NCI-H1048 (cell line): ENCODE measurements at places on chromosomes 12 and 14.

GRCh38 chr14:32497248-32497647, 168.2 kb downstream of the AKAP6 start:
- no peak for DNase-seq

DNA sequence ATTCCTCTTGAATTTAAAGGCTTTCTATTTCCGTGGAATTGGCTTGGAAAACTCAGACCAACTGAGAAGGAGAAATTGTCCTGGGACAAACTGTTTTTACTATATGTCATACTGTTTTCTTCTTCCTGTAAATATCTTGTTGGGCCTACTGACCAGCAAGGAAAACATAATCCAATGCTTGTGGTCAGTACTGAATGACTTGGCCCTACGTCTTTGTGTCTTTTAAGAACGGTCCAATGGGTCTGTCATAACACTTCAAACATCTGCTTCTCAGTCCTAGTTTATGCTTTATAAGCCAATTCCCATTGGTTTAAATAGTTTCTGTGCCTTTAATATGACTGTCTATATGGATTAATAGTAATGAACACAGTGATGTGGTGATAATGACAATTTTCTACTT, 248.5 kb upstream of the DDHD1 start:
- no peak for DNase-seq

GRCh38 chr14:61751475-61751989, 10.7 kb upstream of the SNAPC1 start:
- DNase-seq = no peak

DNA sequence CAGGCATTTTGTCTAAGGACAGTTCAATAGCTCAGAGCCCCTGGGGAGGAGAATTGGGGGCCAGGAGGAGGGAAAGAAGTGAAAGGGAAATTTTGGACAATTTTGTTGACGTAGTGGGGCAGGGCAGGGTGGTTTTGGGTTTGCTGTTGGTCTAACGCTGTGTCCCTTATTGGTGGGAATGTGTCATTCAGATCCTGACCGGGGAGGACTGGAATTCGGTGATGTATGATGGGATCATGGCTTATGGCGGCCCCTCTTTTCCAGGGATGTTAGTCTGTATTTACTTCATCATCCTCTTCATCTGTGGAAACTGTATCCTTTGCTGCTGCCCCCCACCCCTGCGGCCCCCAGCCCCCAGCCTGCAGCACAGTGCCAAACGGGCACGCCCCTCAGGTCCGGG, 212.1 kb upstream of the FKBP4 start:
- DNase-seq = no peak

DNA sequence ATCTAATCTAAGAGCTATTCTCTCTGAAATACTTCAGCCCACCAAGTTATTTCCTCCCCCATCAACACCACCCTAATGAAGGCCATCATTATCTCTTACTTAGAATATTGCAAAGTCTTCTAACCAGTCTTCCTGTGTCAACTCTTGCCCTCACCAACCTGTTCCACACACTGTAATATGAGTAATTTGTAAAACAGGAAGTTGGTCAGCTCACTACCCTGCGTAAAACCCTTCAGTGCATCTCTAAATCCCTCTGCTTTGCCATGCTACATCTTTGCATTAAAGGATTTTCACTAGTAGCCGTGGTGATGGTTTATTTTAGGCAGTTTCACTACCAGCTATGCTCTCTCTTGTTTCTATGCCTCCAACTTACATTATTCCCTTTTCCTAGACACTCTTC, 70.0 kb downstream of the KIF21A start:
- DNase-seq = no peak

GRCh38 chr12:5923751-5924150, 21.3 kb downstream of the ANO2 start:
- DNase-seq = no peak

- DNase-seq = no peak
These were observed 89.7 kb upstream of the MYL2 start for GRCh38 chr12:111010061-111010460.

- no peak for DNase-seq
These were observed 26.2 kb upstream of the PDE3A start for GRCh38 chr12:20342111-20342510.
